CD4-positive, alpha-beta T cell (primary cell): ENCODE measurements at places on chromosomes 11 and 22. TPM values are rescaled to one million over a fixed set of nuclear protein-coding genes. Genes with fewer than 3 reads are reported as not detected.

DNA sequence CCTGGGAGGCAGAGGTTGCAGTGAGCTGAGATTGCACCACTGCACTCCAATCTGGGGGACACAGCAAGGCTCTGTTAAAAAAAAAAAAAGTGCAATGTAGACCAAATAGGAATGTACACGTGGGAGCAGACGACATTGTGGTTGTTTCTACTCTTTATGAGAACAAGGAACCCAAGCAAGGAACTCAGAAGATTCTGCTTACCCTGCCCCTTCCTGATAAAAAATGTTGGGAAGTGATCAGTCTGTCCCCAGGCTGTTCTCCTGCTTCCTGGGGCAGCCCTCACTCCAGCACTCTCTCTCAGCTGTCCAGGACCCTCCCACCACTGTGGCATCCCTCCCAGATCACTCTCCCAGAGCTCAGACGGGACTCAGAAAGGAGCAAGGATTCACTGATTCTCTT is 31.8 kb downstream of the SLCO2B1 start:
- no peaks in the 10 kb centered on the region for H3K4me1 ChIP-seq
- no peak overlapping the region for H3K4me3 ChIP-seq
- H3K36me3 ChIP-seq = no peaks in the 10 kb centered on the region
- no peak overlapping the region for H3K27ac ChIP-seq
- no peaks in the 10 kb centered on the region for H3K27me3 ChIP-seq
- DNase-seq = no peak

RAC2 gene
- 174 TPM for total RNA-seq

OR8G1 gene
- total RNA-seq = not detected

- no peaks in the 10 kb centered on the region for H3K36me3 ChIP-seq
- no peak overlapping the region for H3K27ac ChIP-seq
- no peaks in the 10 kb centered on the region for H3K4me1 ChIP-seq
- DNase-seq = no peak
- H3K4me3 ChIP-seq = no peak overlapping the region
Observed at GRCh38 chr11:76654298-76654851, 16.2 kb downstream of the LRRC32 start.

- H3K4me1 ChIP-seq = peaks cover 2% of the 10 kb centered on the region
- no peaks in the 10 kb centered on the region for H3K36me3 ChIP-seq
- no peak overlapping the region for H3K4me3 ChIP-seq
- H3K27me3 ChIP-seq = no peaks in the 10 kb centered on the region
- DNase-seq = no peak
Observed at GRCh38 chr11:45158210-45158731, 11.8 kb downstream of the PRDM11 start.

- no peaks in the 10 kb centered on the region for H3K27me3 ChIP-seq
- no peaks in the 10 kb centered on the region for H3K4me1 ChIP-seq
- H3K36me3 ChIP-seq = no peaks in the 10 kb centered on the region
- DNase-seq = no peak
Observed at GRCh38 chr11:39732001-39732400, 1727.5 kb downstream of the LRRC4C start.

DNA sequence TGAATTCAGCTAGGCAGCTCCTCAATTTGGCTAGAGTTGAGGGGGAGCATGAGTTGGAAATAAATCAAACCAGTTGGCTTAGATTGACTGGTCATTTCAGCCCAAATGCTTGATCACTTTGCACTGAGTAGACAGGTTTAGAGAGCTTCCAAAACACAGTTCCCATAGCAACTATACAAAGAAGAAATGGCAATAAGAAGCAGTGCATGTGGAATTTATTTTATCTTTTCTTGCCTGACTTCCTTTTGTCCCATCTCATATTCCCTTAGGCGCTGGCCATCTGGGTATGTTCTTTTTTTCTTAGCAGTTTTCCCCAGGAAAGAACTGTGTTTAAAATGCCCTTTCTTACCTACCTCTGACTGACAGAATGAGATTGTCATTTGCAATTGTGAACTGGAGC is 38.7 kb upstream of the C11orf87 start:
- H3K4me1 ChIP-seq = no peaks in the 10 kb centered on the region
- no peaks in the 10 kb centered on the region for H3K27me3 ChIP-seq
- no peak overlapping the region for H3K4me3 ChIP-seq
- no peak overlapping the region for H3K27ac ChIP-seq
- H3K36me3 ChIP-seq = no peaks in the 10 kb centered on the region

GRCh38 chr11:57174656-57175055 is 7.1 kb upstream of the LRRC55 start:
- H3K36me3 ChIP-seq = no peaks in the 10 kb centered on the region
- H3K27ac ChIP-seq = no peak overlapping the region
- H3K4me1 ChIP-seq = no peaks in the 10 kb centered on the region
- H3K27me3 ChIP-seq = no peaks in the 10 kb centered on the region
- DNase-seq = no peak

MSANTD4 gene
- 4.3 TPM for total RNA-seq

MCM5 gene
- 22.6 TPM for total RNA-seq

DNA sequence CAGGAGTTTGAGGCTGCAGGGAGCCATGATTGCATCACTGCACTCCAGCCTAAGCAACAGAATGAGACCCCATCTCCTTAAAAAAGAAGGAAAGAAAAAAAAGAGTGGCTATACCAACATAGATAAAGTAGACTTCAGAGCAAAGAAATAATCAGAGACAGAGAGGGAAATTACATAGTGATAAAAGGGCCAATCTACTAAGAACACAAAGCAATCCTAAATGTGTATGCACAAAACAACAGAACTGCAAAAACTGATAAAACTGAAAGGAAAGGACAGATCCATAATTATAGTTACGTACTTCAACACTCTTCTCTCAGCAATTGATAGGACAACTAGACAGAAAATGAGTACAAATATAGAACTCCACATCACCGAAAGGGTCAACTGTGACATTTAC is 17.8 kb upstream of the OR2AT4 start:
- no peak overlapping the region for H3K27ac ChIP-seq
- H3K4me3 ChIP-seq = no peak overlapping the region
- no peaks in the 10 kb centered on the region for H3K36me3 ChIP-seq
- H3K4me1 ChIP-seq = no peaks in the 10 kb centered on the region

- no peaks in the 10 kb centered on the region for H3K27me3 ChIP-seq
- no peak overlapping the region for H3K27ac ChIP-seq
- H3K4me1 ChIP-seq = no peaks in the 10 kb centered on the region
- peak; percentile 52 for DNase-seq
- H3K4me3 ChIP-seq = no peak overlapping the region
Observed at GRCh38 chr11:101860696-101861427, 53.9 kb upstream of the CEP126 start.

DNA sequence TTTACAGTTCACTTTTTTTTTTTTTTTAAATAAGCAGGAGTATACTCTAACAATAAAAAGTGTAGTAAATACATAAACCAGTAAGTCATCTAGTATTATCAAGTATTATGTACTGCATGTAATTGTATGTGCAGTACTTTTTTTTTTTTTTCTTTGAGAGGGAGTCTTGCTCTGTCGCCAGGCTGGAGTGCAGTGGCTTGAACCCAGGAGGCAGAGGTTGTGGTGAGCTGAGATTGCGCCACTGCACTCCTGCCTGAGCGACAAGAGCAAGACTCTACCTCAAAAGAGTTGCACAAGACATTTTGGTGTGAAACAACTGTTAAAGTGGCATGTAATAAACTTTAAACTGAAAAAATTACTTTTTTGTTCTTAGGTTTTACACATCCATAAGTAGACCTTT is 16.7 kb downstream of the BCL2L13 start:
- H3K4me3 ChIP-seq = no peak overlapping the region
- peaks cover 17% of the 10 kb centered on the region for H3K36me3 ChIP-seq
- H3K27me3 ChIP-seq = no peaks in the 10 kb centered on the region
- no peak overlapping the region for H3K27ac ChIP-seq
- no peak for DNase-seq

DNA sequence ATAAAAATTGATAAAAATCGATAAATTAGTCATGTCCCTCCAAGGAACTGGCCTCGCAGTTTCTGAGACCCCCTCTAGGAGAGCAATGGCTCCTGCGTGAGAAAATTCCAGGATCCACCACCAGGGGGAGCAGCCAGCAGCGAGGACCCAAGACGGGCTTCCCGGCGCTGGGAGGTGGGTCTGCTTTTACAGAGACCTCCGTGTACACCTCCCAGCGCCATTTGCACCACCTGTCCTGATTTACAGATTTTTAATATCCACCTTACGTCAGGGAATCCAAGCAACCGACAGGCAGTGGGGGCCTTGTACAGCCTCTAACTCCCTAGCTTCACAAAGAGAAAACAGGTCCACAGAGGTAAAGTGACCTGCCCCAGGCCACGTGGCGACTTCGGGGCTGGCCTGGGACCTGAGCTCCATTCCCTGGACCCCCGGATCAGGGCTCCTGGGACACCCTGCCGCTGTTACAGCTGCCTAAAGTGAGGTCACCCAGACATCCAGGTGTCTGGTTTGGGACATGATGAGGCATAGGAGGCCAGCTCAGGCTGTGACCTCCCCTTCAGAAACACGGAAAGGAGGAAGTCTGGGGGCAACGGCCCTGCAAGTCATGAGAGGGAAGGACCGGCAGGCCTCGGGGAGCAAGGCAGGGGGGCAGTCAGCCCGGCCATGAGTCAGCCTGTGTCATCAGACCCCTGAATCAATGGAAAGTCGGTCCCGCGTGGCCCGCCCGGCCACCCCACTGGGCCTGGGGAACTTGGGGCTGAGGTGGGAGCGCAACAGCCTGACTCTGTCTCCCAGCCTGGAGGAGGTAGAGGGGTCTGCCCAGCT is 3.5 kb downstream of the OSM start:
- H3K36me3 ChIP-seq = peaks cover 18% of the 10 kb centered on the region
- H3K4me3 ChIP-seq = peak overlapping the region; percentile 21
- peak; percentile 76 for DNase-seq
- H3K4me1 ChIP-seq = peaks cover 60% of the 10 kb centered on the region
- no peak overlapping the region for H3K27ac ChIP-seq

SCN4B gene
- not detected for total RNA-seq

GRCh38 chr11:60899046-60899936 is 7.1 kb downstream of the PRPF19 start:
- no peak overlapping the region for H3K4me3 ChIP-seq
- no peak overlapping the region for H3K27ac ChIP-seq
- DNase-seq = peak; percentile 76
- H3K4me1 ChIP-seq = peaks cover 11% of the 10 kb centered on the region

SCUBE1 gene
- total RNA-seq = not detected

DNA sequence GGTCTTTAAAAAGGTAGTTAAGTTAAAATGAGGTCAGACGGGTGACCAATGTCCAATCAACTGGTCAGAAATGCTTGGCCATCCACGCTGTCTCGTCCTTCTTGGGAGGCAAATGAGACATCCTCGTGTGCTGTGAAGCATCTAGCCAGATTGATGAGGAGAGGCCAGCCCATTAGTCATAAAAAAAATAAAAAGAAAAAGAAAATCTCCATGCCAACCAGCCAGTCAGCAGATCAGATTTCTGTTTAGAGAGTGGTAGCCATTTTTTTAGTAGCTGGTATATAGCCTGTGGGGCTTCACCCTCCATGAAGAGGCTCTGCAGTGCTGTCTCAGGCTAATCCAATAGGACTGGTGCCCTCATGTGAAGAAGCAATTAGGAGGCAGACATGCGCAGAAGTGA is 343.1 kb upstream of the SYN3 start:
- no peaks in the 10 kb centered on the region for H3K27me3 ChIP-seq
- no peaks in the 10 kb centered on the region for H3K4me1 ChIP-seq
- no peak overlapping the region for H3K4me3 ChIP-seq
- H3K27ac ChIP-seq = no peak overlapping the region
- no peak for DNase-seq

LINC01488 gene
- not detected for total RNA-seq

DNA sequence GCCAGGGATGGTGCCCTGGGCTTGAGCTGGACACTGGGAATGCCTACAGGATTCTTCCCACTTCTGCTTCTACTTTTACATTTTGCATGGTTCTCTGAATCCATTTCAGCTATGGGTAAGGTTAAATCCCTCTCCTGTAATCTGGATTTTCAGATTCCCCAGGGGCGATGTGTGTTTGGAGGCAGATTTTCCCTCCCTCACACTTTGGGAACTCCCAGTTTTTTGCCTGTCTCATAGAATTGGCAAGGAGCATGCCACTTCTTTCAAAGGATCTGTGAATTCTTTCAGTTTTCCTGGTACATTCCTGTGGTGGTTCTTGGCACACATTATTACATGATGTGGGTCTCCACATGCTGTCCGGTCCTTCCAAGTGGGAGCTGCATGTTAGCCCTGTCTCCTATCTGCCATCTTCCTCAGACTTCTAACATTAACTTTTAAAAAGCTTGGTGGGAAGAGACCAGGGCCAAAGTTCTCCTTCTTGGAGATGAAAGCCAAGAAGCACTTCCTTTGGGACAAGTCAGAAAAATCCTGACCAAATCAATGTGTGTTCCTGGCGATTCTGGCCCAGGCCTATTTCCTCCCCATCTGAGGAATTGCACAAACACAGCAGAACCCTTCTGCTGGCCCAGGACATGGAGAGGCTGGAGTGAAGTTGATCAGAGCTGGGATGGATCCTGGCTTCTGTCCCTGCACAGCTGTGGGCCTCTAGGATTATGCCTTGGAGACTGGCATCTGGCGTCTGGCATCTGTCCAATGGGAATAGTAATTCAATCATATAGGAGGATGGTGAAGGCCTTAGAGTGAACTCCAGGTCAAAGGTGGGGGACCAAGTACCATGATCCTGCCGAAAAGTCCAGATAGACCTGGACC is 5.4 kb upstream of the APOL2 start:
- no peaks in the 10 kb centered on the region for H3K27me3 ChIP-seq
- no peak overlapping the region for H3K4me3 ChIP-seq
- no peaks in the 10 kb centered on the region for H3K36me3 ChIP-seq
- no peak for DNase-seq

ALDH3B1 gene
- 0.34 TPM for total RNA-seq

APLP2 gene
- total RNA-seq = 28.8 TPM

- DNase-seq = no peak
- H3K4me1 ChIP-seq = no peaks in the 10 kb centered on the region
- peaks cover 45% of the 10 kb centered on the region for H3K36me3 ChIP-seq
- H3K27me3 ChIP-seq = no peaks in the 10 kb centered on the region
- no peak overlapping the region for H3K4me3 ChIP-seq
Observed at GRCh38 chr11:102368472-102368871, 21.5 kb downstream of the BIRC2 start.

SMIM35 gene
- 0.06 TPM for total RNA-seq

DNA sequence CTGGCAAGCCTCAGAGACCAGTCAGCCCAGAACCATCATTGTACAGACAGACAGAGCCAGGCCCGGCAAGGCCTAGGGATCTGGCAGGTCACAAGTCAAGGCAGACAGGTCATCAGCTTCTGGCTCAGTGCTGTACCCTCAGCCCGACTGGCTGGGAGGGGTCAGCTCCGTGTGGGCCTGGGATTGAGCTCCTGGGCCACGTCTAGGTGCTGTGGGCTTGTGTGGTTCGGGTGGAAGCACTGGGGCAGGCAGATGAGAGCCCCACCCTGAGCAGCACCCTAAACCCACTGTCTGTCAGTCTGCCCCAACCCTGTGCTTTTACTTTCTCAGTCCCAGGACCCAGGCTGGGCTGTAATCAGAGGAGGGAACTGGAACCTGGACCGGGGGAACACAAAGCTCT is 26.9 kb upstream of the P2RY2 start:
- H3K36me3 ChIP-seq = no peaks in the 10 kb centered on the region
- DNase-seq = no peak
- peaks cover 2% of the 10 kb centered on the region for H3K4me1 ChIP-seq
- H3K4me3 ChIP-seq = no peak overlapping the region
- no peak overlapping the region for H3K27ac ChIP-seq
